Heart left ventricle (tissue), 16 donors: ENCODE measurements at places on chromosomes 6 and 20. TPM values are rescaled to one million over a fixed set of nuclear protein-coding genes. Genes with fewer than 3 reads are reported as not detected.

- DNase-seq, result no peak
Observed at GRCh38 chr20:34720266-34720665, 16.1 kb downstream of the TP53INP2 start.

- no peak for DNase-seq
Observed at GRCh38 chr20:33005132-33005566, 916 bp upstream of the SUN5 start.

DNA sequence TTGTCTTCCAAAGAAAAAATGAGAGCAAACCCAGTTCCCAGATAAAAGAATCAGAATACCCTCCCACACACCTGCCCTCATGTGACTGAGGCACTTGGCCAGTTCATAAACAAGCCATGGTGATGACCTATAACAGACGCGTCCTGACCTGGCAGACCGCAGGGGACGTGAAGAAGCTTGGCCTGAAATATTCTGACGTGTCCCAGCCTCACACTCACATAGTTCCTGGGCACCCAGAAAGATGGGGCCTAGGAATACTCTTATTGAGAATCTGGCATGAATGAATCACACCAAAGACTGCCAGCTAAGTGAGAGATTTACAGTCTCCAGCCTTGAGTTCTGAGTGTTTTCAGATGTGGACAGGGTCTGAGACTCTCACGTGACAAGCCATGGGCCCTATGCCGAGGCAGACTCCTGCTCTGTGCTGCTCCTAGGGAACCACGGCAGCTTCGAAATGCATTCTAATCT lies 17.2 kb upstream of the MAP3K4 start:
- peak; percentile 46 for DNase-seq

GRCh38 chr20:62493253-62493885 lies 17.6 kb upstream of the GATA5 start:
- peak; percentile 51 for DNase-seq

- no peak for DNase-seq
Observed at GRCh38 chr6:44094403-44095242, 32.6 kb downstream of the MRPL14 start.

GRCh38 chr6:17501442-17501841 lies 98.7 kb upstream of the FAM8A1 start:
- no peak for DNase-seq

DNA sequence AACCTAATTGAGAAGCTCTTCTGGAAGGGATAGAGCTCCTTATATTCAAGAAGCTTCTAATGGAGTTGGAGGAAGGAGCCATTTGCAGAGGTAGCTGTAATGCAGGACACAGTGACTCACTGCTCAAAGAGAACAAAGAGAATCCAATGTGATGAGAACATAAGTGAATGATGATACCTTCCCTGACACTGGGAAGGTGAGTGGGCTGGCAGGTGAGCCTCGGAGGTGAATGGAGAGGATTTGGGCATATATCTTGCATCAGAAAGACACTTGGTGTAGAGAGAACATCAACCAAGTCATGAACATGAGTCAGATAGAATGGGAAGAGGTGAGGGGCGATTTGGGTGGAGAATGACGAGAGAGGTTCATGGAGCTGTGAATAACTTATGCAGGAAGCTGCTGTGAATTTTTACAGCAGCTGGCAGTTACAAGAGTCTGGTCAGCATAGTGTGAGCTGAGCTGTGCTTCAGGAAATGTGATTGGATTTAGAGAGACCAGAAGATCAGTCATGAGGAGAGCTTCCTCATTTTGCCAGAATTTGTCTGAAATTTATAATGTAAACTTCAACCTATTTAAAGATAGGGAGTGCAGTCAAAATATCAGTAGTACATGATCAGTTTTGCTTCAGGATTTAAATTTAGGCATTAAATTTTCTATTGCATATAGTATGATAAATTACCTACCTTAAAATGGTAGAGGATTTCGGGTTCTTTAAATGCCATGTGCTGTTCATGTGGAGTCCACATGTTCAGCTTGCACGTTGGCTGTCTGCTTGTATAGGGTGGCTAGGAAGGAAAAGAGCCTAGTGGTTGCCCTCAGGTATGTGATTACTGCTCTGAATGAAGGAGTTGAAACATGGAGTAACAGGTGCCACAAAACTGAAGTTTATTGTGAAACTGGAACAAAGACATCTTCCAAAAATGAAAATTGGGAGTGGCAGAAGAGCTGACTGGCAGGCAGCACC lies 59.2 kb upstream of the KIF25 start:
- DNase-seq, result no peak

DNA sequence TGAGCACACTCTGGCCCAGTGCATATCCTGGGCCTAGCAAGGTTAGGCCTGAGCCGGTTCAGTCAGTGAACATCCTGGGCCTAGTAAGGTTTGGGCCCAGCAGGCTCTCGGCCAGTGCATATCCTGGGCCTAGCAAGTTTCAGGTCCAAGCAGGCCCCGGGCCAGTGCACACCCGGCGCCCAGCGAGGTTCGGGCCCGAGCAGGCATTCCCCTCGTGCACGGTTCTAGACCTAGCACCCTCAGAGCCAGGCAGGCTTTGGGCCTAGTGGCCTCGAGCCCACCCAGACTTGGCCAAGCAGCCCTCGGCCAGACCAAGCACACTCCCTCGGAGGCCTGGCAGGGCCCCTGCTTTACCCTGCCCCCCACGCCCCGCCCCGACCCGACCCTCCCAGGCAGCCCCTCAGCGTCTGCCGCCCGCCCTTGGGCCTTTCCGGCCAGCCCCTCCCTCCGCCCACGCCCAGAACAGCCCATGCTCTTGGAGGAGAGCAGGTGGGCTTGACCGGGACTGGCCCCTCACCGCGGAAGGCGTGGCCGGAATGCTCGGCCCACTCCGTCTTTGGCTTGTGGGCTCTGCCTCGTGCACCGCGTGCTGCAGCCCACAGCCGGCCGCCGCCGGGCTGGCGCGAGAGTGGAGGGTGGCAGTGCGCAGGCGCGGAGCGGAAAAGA lies at the start of gene CTCFL:
Gene CTCFL (minus strand): TSS at position 630 of the 666 bp plus-strand sequence. CDS start 935 bp downstream, outside the sequence.
- DNase-seq, result no peak

- no peak for DNase-seq
Observed at GRCh38 chr6:107539849-107540464, 50.0 kb downstream of the SOBP start.

- DNase-seq, result no peak
Observed at GRCh38 chr20:63833776-63834490, 2.9 kb upstream of the ZBTB46 start.

DNA sequence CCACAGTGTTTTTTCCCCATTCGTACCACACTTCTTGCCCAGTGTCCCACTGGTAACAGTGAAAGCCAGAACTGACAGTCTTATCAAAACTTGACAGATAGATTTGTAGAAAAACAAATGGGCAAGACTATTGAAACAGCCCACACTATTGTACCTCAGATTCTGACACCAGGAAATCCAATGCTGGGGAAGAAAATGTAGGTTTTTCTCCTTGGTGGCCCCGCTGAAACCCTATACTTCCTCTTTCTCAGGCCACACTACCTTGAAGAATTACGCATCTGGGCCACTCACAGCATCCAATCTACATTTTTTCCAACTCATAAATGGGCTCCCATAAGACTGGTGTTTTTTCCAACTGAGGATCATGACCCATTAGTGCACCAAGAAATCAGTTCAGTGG lies 90.9 kb upstream of the HDDC2 start:
- no peak for DNase-seq

GRCh38 chr6:90144396-90144795 lies 152.2 kb downstream of the BACH2 start:
- DNase-seq, result no peak

- DNase-seq, result no peak
Observed at GRCh38 chr6:105892577-105893262, 193.4 kb upstream of the PRDM1 start.

- peak; percentile 70 for DNase-seq
Observed at GRCh38 chr6:15621203-15622044, 41.4 kb downstream of the DTNBP1 start.

DNA sequence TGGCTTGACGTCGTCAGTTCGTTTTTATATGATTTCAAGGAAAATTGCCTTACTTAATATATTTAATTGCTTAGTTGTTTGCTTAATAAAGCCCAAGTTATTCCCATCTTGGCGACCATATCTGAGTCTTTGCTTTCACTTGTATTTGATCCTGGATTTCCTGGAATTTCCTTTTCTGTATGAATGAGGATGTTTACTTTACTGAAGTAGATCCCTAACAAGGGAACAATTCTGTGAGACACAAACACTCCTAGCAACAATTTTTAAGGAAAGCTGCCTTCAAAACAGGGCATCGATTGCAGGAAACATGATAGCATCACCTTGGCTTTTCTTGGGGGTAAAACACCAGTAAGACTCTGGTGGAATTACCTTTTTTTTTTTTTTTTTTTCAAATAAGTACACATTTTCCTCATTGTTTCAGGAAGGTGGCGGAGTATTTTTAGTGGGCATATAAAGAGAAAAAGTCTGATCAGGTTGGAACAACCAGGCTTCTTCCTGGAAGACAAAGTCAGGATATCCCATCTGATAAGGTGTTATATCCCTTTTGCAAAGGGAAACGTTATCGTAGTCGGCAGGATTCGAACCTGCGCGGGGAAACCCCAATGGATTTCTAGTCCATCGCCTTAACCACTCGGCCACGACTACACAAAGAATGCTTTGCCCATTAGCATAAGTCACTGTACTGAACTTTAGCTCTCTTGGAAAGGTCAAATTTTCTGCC lies 68.5 kb upstream of the ZNF184 start:
- DNase-seq, result no peak

GRCh38 chr6:46816626-46817025 lies 23.4 kb downstream of the MEP1A start:
- DNase-seq, result no peak

DNA sequence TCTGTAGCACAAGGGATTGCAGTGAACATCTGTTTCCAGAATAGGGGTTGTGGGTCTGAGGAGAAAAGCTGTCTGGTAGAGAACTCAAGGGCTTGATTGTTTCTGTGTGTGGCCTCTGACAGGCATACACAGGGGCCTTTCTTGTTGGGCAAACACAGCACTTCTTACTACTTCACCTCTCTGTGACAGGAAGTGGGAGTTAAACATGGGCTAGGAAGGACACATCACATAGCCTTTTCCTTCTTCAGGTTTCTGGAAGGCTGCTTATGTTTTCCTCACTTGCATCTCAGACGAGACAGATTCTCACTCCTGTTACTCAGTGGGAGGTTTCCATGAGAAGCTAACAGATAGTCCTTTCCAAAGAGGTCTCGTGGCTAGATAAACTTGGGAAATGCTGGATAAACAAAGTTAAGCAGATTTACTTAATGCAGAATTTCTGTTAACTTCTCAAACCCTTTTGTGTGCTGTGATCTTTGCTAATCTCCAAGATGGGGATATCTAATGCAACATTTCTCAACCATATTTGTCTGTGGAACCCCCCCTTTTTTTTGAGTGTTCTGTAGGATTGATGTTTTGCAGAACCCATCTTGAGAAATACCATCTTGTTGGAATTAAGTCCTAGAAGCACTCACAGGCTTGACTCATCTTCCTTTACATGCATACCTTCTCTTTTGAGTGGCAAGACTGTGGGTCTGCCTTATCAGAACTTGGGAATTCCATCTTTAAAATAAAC lies 41.9 kb upstream of the RNF8 start:
- no peak for DNase-seq

DNA sequence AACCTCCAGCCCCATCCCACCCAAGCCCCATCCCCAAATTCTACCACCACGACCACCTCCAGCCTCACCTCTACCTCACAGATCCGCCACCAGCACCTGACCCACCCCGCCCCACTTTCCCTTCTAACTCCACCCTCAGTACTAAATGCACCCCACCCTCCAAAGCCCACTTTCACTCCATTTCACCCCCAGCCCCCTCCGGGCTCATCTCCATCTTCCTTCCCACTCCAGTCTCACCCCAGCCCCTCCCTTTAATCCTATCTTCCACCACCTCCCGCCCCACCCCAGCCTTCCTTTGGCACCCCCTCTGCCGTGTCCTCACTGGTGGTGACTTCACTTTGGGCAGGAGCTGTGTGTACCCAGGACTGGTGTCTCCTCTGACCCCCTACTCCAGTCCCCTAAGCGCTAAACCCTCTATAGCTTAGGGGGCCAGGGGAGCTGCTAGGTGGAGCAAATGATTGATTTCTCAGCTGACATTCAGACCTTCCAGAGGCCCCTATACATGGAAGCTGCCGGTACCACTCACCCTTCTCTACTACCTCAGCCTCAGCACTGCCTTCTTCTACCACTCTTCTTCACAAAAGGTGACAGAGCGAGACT lies 2.8 kb upstream of the NSFL1C start:
- DNase-seq, result no peak

- peak; percentile 42 for DNase-seq
Observed at GRCh38 chr6:136783495-136784270, 8.6 kb downstream of the MAP3K5 start.

DNA sequence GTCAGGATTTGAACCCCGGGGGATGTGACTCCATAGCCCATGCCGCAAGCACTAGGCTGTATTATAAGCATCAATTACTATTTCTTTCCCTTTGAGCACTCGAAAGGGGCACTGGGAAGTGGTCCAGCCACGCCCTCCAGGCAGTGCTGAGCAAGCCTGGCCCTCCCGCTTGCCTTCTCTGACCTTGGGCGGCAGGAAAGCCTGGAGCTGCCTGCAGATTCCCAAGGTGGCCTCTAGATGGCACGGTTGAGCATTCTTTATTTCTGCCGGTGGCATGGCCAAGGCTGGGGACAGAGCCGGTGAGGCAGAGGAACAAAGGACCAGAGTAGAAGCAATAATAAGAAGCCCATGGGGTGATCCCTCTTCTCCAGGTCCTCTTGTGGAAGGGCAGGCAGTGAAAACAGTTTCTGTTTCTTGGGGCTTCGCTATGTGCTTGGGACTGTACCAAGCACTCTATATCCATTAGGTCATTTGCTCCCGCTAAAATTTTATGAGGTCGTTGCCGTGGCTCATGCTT lies 32.0 kb downstream of the ARHGAP40 start:
- peak; percentile 30 for DNase-seq

DNA sequence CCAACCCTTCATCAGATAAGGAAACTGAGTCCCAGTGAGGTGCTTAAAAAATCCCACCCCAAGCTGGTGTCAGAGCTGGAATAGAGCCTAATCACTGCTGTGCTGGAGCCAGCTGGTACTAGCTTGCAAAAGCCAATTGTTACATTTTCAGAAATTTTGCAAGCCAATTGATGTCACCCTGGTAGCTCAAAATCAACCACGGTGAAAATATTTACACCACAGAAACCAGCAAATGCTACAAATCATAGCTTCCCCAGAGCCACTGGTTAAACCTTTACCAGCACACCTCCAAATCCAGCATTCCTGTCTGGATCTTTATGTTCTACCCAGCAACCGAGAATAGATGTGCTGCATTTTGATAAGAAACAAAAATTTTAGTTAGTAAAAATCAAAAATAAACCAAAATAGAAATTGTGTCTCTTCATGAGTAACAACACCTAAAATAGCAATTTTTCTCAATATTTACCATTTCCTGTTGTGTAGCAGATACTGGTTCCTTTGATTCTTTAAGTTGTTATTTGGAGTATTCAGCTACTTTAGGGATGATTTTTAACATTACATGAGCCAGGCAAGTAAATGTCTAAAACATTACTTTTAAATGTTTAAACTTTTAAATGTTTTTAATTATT lies 7.2 kb upstream of the LCA5 start:
- DNase-seq, result no peak

- DNase-seq, result peak; percentile 68
Observed at GRCh38 chr6:56370127-56370540, 122.8 kb upstream of the COL21A1 start.

GRCh38 chr6:121670511-121670910 lies 235.1 kb downstream of the GJA1 start:
- DNase-seq, result no peak

The SPO11 gene
- total RNA-seq, result not detected

The ELOVL2 gene
- total RNA-seq, result 6.1 TPM

The PBOV1 gene
- total RNA-seq, result not detected

The OOEP gene
- not detected for total RNA-seq

The LTV1 gene
- total RNA-seq, result 13.0 TPM

The PPP1R16B gene
- 7.3 TPM for total RNA-seq

The HTR1B gene
- not detected for total RNA-seq

The CALHM5 gene
- 1.9 TPM for total RNA-seq

The SDHAF4 gene
- 15.1 TPM for total RNA-seq

The ADGB gene
- not detected for total RNA-seq

The CNKSR3 gene
- total RNA-seq, result 28.3 TPM
